ENCODE measurements at places on chromosomes 6 and 20.

GRCh38 chr6:42629845-42630244 lies 66.0 kb downstream of the UBR2 start:
- DNase-seq, result no peak

DNA sequence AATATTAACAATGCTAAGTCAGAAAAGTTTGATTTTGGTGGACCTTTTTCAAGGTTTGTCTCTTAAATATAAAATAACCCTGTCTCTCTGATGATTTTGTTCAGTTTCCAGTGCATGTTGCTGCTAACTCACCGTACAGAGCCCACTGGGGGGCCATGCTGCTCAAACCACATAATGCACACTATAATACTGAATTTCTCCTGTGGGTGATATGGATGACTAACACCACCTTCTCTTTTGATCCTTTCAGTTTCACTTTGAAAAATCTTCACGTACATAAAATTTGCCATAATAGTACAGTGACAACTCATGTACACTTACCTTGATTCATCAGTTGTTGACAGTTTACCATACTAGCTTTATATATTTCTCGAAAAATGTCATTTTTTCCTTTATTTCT lies 506.6 kb upstream of the MAN1A1 start:
- peak; percentile 3 for DNase-seq

- no peak for DNase-seq
These were observed 119.9 kb downstream of the SULF2 start for GRCh38 chr20:47665221-47665991.

DNA sequence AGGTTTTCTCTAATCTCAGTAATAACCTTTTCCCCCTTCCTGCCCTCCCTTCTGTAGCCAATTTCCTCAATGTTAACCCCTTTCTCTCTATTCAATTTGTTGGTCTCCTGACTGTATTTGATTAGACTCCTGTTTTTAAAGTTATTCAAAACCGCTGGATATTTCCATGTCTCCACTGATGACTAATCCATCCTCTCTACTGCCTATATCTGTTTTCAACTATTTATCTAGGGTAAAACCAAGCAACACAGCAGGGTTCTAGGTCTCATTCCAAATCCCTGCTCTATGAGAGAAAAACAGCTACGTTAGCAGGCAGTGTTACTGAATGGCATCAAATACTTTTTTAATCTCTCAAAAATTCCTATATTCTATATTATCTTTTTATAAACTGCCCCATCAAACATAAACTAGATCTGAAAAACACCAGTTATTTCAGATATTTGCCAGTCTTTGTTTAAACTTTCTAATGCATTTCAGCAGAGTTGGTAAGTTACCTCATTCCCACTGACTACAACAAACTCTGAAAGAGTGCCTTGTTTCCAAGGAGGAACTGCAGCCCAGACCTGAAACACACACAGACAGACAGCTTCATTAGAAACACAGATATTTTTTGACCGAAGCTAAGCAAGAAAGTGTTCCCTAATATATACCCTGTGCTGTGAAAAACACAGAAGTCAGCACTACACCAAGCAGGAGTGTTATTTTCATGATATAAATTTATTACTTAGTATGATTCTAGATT lies 8.2 kb downstream of the RTN4IP1 start:
- DNase-seq, result no peak

DNA sequence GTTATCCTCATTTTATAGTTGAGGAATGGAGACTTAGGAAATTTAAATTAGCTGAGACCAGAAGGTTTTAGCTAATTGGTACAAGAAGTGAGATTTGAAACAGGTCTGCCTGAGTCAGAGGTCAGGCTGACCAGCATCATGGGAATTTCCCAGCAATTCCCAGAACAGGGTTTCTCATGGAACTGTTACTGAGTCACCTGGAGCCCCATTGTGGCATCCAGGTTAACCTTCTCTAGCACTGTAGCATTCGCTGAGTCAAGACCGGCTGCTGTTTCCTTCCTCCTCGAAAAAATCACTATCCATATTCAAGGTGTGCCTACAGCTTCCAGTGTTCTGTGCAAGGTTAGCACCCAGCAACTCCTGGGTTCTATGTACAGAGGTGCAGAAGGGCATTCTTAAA lies 238.0 kb upstream of the MAN1A1 start:
- no peak for DNase-seq

DNA sequence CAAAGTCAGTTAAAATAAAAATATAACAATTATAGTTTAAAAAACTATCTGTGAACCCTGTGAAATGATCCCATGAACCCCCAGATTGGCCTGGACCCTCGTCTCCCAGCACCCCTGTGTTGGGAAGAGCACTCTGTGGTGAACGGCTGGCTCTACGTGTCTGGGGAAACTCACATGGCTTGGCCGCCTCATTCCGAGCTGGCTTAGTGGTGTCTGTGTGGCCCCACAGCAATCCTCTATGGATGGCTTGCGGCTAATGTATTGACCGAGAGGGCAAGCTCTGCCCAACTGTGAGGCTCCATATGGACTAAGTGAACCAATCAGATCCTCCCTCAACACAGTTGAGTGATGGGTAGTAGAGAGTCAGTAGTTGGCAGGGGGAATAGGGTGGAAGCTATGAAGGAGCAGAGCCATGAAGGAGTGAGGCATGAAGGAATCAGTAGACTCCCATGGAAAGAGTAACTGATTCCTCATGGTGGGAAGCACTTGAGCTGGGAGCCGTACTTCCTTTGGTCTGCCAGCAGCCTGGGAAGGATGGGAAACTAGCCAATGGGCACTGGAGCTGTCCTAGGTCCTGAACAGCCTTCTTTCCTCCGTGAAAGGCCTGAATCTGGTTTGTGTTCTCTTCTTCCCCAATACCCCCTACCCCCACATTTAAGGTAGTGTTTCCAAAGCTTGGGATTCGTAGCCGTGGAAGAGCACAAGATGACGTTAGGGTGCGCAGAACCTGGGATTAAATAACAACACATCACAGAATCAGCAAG lies 21.6 kb upstream of the ZNF831 start:
- DNase-seq, result no peak

DNA sequence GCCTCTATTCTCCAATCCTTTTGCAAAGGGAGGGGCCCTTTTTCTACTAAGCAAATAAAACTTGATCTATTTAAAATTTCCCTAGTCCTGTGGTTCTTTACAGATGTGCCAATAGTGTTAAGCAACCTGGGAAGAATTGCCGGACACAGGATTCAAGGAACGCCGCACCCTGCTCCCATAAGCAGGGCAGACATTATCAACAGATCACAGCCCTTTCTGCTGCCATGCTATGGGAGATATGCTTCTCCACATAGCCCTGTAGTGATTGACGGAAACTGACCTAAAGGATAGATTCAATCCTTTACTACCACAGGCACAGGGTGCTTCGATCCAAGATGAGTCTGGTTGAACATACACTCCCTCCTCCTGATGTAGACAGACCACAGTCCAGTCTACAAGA lies 118.4 kb upstream of the TRAF3IP2 start:
- no peak for DNase-seq

- no peak for DNase-seq
These were observed 75.0 kb downstream of the NOL4L start for GRCh38 chr20:32510120-32510600.

GRCh38 chr6:147750413-147750812 lies 241.9 kb downstream of the SAMD5 start:
- DNase-seq, result no peak

DNA sequence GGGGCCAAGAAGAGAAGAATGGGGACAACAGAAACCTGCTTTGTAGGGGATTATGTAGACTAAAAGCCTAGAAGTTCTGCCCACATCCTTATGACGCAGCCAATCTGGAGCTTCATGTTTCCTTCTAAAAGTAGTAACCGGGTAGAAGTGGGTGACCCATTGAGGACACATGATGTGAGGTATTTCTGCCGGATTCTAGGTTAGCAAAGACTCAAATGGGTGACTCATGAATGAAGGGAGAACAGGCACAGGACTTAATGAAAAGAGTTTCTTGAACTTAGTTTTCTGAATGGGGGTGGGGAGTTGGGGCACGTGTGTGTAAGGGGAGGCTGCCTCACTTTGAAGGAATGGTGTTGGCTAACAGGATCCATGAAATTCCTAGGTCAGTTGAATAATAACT lies 68.8 kb downstream of the CDS2 start:
- DNase-seq, result no peak

GRCh38 chr6:4948781-4949450 lies 54.9 kb downstream of the RPP40 start:
- DNase-seq, result no peak

DNA sequence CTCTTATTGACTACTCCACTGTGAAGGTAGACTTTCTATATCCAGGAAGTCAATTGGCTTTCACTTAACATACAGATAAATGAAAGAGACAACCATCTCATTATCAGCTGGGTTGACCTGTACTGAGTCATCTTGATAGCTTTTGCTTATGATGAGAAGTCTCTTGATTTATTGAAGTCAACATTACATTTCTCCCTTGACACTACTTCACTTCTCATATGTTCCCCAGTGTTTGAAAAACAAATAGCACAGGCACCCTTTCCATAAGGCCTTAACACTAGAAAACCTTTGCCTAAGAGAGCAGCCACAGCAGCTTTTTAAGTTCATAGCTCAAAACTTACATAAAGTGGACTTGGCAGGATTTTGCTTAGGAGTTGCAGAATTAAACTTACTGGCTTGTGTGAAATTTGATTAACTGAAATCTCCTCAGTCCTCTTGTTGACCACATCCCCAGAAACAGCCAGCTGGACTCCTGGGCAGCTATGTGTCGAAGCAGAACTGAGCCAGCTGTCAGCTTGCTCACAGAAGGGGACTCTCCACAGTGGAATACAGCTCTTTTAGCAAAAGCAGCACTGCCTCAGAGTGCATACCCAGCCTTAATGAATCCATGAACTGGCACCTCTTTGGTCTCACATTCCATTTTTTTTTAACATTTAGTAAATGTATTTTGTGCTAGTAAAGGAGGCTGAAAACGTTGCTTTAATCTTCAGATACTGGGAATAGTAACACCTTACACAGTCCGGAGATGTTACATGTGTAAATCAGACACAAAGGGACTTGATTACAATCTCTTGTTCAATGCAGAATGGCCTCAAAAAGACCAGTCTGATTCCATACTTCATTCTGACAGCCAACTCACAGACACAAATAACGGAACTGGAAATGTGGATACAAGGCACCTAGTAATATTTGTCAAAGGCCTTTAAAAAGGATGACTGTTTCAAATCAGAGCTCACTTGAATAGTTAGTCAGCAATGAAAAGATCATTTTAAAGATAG lies 1532.7 kb downstream of the HACE1 start:
- DNase-seq, result no peak

DNA sequence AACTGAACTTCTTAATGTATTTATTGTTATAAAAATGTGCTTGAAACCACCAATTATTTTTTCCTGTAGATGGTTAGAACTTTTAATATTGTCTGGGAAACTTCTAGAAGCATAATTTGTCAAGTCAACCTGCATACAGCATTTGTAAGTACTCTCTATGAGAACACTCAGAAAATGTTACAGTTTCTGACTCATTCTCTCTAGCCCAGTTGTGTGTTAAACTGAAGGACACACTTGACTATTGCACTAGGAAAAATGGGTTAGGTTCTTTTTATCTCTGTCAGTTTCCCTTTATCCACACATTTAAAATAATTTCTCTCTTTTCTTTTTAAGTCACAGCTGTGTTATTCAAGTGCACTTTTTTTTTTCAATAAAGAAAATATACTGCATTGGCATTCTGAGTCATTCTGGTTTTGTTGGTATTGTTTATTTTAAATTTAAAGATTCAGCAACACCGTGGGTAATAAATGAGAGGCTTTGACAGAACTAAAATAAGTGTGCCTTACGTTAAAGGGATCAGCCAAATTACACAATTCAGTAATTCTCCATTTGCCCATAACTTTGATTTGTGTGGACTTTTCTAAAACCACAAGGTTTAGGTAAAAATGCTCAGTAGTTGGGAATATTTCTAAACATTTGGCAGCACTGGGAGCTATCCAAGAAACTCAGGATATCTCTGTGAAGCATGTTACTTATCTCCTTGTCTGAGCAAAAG lies 50.7 kb downstream of the OPN5 start:
- DNase-seq, result no peak

- peak; percentile 63 for DNase-seq
These were observed 38.2 kb downstream of the C6orf132 start for GRCh38 chr6:42104095-42104803.

- DNase-seq, result no peak
These were observed 41.5 kb downstream of the CD164 start for GRCh38 chr6:109340811-109341210.

DNA sequence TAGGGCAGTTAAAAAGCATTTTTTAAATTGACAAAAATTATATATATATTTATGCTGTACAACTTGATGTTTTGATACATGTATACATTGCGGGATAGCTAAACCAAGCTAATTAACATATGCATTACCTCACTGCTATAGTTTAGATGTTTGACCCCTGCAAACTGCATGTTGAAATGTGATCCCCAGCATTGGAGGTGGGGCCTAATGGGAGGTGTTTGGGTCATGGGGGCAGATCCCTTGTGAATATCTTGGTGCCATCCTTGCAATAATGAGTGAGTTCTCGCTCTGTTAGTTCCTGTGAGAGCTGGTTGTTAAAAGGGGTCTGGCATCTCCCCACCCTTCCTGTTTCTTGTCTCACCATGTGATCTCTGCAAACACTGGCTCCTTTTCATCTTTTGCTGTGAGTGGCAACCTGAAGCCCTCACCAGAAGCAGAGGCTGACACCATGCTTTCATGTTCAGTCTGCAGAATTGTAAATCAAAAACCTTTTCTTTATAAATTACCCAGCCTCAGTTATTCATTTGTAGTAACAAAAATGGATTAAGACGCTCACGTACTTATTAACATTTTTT lies 111.8 kb downstream of the MCHR2 start:
- no peak for DNase-seq

DNA sequence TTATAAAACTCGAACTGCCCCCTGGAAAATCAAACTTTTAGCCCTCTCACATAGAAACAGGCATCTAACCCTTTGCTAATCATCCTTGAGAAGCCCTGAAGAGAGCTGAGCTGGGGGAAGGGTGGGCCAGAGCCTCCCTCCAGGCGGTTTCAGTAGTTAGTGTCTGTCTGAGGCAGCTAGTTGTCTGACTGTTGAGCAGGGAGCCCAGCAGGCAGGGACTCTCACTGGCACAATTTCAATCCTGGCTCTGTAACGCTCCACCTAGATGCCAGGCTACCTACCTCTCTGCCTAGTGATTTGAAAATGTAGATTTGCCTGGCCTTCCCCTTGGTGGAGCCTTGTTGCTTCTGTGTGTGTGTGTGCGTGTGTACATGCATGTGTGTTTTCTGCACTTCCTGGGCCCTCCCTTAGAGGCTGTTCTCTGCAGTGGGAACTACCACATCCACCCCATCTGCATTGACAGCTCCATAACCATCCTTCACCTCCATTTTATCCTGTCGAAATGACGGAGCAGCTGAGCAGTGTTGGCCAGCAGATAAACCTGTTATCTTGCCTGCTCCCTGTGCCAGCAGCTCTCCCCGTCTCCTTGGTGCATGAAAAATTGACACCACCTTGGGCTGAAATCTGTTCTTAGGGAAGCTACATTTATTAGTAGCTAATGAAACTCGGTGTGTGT lies 69.6 kb upstream of the VSTM2L start:
- DNase-seq, result no peak

GRCh38 chr6:20351534-20351933 lies 50.1 kb upstream of the E2F3 start:
- no peak for DNase-seq

Measured in activated T-cell treated with anti-CD3 and anti-CD28 coated beads for 24 hours (primary cell).